ENCODE measurements at places on chromosomes 12 and 14.
A peak's percentile ranks its signal among the peaks of the same experiment; 100 is the strongest.

GRCh38 chr14:69489495-69489894, 5.0 kb downstream of the PLEKHD1 start:
- DNase-seq, result no peak

- no peak for DNase-seq
Observed at GRCh38 chr12:106122004-106122403, 16.8 kb downstream of the NUAK1 start.

DNA sequence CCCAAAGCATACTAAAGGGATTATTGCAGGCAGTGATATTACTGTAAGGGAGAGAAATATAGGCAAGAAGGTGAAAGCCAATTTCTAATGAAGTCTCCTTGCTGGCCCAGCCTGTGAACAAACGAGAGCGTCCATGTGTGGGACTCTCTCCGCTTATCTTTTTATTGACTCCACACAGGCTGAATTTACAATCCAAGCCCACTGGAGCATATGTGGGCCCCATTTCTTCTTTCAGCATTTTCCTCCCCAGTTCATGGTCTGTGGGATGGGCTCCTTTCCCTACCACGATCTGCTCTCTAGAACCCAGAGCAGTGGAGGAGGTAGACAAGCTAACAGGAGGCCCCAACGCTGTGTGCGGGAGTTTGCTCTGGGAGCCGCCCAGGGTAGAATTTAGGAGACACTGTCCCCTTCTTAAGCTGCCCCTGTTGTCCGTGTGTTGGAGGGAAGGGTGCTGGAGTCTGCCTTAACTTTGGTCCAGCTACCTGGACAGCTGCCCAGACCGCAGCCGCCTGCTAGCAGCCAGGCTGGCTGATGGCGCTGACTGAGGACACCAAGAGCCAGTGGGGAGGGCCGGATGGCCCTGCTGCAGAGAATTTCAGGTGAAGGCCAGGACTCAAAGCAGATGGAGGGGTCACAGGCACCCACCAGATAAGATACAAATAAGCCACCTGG, 3.2 kb upstream of the HOXC11 start:
- no peak for DNase-seq

DNA sequence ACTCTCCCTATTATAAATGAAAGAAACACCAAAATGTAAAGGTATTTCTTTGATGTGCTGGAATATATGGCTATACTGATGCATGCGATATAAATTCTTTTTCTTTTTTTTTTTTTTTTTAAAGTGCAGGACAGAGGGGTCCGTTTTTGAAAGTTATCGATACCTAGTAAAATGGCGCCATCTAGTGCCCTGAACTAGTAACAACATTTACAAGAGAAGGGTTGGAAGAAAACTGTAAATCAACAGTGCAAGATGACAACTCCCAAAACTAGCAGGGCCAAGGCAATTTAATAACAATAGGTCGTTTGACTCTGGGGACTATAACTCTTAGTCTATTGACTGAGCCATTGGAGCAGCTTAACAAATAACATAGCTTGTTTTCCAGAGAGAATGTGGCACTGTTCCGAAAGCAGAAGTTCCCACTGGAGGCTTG, 137.7 kb downstream of the SPTSSA start:
- peak; percentile 29 for DNase-seq

GRCh38 chr14:20904393-20905029, 13.3 kb downstream of the RNASE3 start:
- no peak for DNase-seq

DNA sequence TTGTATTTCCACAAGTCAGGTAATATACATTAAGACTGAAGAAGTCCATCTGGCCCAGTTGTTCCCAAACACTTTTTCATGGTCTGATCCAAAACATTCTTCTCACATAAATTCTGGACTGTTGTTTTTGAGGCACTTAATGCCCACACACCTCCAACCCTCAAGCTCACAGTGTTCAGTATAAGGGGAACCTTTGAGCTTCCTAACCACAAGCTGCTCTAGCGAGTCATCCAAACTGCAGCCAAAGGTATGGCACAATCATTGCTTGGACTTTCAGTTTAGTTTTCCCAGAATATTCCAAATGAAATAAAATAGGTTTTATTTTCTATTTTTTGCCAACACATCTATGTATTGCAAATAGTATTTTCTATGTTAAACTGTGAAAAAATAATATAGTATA, 103.0 kb downstream of the PUS7L start:
- no peak for DNase-seq

GRCh38 chr12:57169969-57170368, 22.6 kb upstream of the LRP1-AS start:
- DNase-seq, result no peak

GRCh38 chr12:75754698-75755097, 243.3 kb upstream of the KRR1 start:
- DNase-seq, result no peak

- no peak for DNase-seq
Observed at GRCh38 chr14:99324291-99324690, 52.3 kb upstream of the BCL11B start.

- no peak for DNase-seq
Observed at GRCh38 chr12:81207173-81207572, 129.3 kb downstream of the ACSS3 start.

DNA sequence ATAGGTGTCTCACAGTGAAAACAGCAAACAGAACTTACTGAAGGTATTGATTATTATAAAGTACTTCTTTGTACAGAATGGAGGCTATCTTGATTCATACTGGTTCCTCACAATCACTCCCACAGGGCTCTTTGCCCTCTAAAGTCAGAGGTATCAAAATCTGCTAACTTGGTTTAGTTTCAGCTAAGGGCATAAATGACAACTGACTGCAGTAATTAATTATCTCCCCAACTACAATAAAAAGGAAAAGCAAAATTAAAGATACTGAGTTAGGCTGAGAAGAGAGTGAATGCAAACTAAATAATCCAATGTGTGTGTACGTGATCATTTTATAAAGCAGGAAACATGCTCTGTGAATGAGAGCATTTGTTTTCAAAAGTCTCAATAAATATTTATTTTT, 338.7 kb downstream of the ACSS3 start:
- no peak for DNase-seq

- no peak for DNase-seq
Observed at GRCh38 chr12:79448816-79449215, 241.9 kb downstream of the PAWR start.

- DNase-seq, result no peak
Observed at GRCh38 chr12:106213662-106214061, 34.2 kb downstream of the CKAP4 start.

DNA sequence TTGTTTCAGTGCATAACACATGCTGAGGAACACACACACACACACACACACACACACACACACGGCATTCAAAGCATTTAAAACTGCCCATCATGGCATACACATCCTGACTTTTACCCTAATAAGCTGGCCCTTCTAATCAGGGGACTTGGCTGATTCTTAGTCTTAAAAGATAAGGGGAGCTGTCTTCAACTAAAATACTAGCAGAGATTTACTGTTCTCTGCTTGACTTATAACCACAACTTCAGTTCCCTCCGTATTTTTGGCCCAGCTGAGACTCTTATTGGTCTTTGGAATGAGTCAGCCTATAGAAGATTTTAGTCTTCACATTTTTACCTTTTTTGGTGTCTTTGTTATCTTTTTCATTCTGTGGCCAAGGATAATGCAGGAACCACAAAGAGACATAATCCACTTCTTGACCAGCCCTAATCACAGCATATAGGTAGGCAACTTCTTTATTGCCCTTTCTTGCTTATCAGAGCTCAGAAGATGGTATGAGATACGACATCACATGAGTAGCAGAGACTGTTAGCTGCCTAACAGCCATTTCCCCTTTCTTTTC, 25.1 kb upstream of the SLC8A3 start:
- DNase-seq, result no peak

- no peak for DNase-seq
Observed at GRCh38 chr12:84911271-84912197, 1.1 kb downstream of the SLC6A15 start.

- peak; percentile 86 for DNase-seq
Observed at GRCh38 chr14:49862089-49862673, 9.6 kb upstream of the NEMF start.

DNA sequence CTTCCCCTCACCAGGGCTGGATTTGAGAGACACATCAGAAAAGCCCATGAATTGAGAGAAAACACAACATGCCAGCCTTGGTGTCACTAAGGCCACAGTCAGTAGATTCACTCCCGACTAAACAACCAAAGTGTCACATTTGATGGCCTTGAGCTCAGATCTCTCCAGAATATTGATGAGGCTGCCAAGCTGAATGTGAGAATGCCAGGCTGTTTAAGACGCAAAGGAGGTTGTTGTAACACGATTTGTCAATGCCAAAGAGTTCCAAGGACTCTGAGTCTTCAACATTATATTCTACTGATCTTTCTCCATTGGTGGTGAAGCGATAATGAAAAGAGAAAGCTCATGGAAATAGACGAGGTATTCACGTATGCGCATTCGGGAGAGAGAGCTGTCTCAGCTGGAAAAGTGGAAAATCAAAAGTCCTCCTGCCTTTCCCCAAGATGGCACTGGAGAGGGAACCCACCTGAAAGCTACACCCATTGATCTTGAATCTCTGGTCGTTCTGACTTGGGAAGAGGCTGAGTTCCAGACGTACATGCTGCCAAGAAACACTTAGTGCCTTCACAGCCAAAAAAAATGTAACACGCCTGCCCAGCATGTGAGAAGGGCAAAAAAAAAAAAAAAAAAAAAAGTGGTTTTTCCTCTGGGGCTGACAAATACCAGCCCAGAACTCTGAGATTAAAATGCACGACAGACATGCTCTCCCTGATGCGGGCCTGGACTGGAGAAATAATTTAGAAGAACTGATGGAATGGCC, 1159.6 kb downstream of the VRK1 start:
- no peak for DNase-seq

DNA sequence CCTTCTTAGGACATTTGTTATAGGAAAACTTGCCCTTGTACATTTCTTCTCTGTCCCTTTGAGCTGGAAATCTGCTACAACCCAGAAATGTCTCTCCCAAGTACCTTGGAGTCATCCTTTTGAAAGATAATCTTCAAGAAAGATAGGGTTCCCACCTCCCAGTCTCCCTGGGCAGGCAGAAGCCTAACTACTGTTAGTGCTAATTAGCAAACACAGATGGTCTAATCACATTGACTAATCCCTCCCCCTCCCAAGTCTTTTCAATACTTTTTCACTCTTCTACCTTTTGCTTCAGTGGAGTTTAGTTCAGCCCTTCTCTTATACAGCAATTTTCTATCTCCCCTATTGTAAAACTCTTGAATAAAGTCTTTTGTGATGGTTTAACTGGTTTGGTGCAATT, 129.8 kb upstream of the PPFIA2 start:
- DNase-seq, result no peak

DNA sequence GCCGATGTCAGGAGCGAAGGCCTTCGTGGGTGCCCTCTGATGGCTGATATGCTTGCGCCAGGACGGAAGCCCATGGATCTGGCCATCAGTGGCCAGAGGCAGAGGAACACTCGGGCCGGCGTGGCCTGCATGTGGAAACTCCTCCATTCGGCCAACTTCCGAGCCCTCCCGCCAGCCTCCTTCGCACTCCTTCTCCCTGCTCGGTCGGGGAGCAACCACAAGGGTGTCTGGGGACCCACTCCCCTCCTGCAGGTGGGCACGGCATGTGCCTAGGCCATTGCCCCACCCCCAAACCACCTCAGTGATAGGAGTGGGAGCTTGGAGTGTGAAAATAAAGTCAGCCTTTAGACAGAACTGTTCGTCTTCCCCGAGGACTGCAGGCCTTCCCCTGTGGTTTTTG, 231.3 kb downstream of the BCL11B start:
- DNase-seq, result no peak

GRCh38 chr14:78737116-78737515, 566.9 kb downstream of the NRXN3 start:
- DNase-seq, result no peak

DNA sequence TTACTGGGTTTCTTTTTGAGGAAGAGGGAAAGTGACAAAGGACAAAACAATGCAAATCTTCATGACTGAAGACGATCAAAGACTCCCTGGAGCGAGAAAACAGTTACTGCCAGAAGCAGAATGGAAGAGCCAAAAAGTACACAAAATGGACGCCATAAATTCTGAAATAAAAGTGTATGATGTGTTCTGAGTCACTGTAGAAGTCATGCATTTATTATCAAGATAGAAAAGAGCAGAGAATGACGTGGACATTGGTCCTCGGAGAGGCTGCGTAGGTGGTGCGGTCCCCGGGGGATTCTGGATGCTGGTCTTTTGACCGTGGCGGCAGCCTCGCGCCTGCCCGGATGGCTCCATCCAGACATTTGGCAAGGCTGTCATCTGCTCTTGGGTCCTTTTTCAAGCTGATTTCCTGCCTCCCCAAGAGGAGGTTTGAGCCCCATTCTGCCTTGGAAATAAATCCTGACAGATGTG, 52.8 kb downstream of the C14orf132 start:
- DNase-seq, result no peak

DNA sequence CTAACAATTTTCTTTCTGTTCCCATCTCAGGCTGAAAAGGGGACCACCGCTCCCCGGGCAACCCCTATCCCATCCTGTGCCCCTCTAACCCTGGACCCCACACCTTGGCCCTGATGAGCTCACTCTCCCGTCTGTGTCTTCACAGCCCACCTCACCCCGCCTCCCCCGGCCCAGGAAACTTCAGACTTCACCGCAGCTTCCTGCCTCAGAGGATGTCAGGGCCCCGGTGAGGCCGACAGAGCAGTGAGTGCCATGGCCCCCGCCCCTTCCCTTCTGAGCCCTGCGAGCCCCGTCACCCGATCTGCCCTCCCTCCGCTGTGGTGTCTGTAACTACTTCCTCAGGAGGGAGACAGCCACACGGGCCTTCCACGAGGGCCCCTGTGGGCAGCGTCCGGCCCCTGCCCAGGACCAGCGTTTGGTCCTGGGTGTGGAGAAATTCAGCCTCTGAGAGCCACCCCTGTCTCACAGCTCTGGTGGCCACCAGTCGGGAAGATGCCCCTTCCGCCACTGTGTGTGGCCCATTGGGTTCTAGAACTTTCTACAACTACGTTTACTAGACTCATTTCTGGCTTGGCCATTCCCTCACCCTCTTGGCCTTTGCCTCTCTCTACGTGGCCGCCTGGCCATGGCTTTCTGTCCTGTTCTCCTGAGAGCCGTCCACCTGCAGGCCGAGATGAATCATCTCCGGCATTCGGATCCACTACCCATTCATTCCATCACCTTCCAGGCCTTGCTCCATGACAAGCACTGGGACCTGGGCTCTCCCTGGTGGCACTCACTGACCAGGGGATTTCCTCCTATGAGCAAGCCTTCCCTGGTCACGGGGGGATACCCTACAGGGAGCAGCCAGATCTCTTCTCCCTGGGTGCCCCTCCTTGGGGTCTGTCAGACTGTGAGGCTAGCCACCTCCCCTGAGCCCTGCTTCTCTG, 3.4 kb downstream of the RHOF start:
- DNase-seq, result peak; percentile 98

GRCh38 chr14:104238424-104239184, 100.2 kb downstream of the KIF26A start:
- DNase-seq, result no peak

DNA sequence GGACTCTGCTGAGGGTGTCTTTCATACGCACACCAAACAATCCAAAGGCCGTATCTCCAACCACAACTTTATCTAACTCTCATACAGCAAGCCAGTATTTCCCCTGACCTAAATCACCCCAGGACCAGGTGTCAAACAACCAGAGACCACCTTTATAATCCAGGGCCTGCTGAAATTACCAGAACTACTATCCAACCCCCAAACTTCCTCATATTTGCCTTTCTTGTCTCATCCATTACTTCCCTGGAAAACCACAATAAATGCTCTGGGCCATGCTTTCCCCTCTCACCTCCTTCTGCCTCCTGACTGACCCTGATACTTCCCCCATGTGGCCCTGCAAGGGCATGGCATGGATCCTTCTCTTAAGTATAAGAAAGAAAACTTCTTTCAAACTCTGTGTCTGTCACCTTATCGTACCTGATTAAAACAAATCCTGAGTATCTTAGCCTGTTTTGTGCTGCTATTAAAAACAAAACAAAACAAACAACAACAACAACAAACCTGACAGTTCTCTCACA, 44.7 kb upstream of the CRACR2A start:
- DNase-seq, result no peak
